Activated CD8-positive, alpha-beta memory T cell treated with anti-CD3 and anti-CD28 coated beads for 1 hour (primary cell): ENCODE measurements at places on chromosomes 2 and 18.

- no peak for DNase-seq
Observed at GRCh38 chr2:127685410-127686080, 10.2 kb upstream of the LIMS2 start.

GRCh38 chr2:189175869-189176433 lies 3.6 kb downstream of the COL5A2 start:
- no peak for DNase-seq

DNA sequence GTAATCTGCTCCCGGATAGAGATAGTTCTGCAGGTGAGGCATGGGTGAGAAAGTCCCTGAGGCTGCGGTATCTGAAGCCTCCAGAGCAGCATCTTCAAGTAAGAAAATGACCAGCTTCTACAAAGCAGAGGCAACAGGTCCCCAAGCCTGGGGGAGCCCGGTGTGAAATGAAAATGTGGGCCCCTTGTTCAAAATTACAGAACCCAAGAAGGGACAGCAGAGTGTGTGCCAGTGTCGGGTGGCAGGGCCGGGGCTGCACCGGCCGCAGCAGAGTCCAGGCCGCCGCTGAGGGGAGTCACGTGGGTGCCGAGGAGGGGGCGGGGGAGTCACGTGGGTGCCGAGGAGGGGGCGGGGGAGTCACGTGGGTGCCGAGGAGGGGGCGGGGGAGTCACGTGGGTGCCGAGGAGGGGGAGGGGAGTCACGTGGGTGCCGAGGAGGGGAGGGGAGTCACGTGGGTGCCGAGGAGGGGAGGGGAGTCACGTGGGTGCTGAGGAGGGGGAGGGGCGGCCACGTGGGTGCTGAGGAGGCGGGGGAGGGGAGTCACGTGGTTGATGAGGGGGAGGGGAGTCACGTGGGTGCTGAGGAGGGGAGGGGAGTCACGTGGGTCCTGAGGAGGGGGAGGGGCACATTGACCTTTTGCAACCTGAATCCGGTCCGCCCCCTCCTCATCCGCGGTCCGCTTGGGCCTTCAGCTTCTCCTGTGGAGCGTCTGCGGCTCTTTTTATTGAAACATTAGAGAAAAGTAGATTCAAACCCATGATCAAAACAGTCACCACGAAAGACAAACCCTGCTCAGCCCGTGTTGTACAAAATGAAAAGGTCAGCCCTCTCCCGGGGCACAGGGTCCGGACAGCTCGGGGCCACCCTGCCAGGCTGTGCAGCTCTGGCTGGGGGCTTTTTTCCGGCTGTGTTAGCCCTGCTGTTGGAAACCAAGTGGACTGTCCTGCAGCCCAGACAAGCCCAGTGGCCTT lies 10.4 kb downstream of the COLEC11 start:
- no peak for DNase-seq

GRCh38 chr2:166240387-166241313 lies 112.8 kb upstream of the SCN1A start:
- DNase-seq: no peak

DNA sequence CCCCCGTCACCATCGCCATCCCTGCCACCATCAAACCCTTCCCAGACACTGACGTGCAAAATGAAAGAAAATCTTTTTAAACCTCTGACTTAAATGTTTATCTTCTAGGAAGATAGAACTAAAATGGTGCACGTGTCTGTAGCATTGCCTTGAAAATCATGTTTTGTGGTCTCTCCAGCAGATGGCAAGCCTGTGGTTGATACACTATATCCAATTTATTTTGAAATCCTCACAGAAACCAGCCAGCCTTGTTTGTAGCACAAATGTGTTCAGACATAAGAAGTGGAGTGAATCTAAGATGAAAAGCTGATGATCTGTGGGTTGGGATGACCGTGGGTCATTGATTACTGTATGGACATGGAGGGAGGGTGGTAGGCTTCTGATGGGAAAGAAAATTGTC lies 436.2 kb upstream of the SMIM21 start:
- DNase-seq: no peak

GRCh38 chr2:118340103-118340502 lies 251.8 kb downstream of the INSIG2 start:
- DNase-seq: no peak

DNA sequence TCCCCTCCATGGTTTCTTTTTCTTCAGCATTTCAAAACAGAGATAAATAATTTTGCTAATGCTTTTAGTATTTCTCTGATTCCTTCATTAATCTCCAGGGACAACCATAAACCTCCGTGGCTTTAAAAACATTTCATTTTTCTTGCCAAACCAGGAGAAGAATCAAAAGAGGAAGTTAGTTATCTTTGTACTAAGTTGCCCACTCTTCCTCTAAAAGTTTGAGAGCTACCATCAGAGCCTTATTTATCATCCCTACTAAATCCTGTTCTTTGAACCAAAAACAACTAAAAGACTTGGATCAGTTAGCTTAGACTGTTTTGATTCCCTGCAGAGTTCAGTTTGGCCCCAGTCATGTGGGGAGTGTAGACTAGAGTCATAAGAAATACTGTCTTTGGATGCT lies 208.4 kb downstream of the SETBP1 start:
- DNase-seq: no peak

DNA sequence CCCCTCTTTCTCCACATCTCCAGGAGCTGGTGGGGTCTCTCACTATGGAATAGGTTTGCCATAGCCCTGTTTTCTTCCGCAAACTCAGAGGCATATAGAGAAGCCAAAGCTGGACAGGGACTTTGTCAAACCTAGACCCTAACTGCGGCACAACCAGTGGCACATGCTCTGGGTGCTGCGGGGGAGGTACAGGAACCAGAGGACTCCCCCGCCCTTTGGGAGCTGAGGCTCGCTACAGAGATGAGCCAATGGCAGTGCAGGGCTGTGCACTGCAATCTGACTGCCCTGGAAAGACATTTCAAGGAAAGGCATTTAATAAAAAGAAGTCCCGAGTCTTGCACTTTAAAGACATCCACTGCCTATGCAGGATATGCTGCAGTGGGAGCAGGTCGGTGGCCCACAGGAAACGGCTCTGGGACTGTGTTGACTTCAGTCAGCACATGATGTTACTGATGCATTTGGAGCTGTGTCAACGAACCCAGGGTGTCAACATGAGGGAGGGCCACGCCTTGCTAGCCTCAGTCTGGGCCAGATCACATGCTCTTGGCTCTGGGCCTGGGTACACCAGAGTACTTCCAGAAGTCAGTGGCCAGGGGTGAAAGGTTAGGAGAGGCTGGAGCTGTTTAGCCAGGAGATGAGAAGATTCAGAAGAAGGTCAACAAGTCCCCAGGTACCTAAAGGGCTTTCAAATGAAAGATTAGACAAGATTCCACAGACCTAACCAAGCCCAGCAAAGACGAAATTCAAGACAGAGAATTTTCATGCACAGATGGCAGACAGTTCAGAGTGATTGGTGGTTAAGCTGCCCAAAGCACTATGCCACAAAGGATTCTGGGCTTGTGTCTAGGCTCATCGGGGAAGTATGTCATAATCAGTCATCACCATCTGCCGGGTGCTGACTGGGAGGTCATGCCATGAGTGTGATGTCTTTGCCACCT lies 8.2 kb downstream of the SLC35F6 start:
- DNase-seq: no peak

- DNase-seq: no peak
Observed at GRCh38 chr2:33104052-33104623, 157.4 kb downstream of the LTBP1 start.

GRCh38 chr2:206556357-206556949 lies 85.8 kb upstream of the FAM237A start:
- DNase-seq: no peak

DNA sequence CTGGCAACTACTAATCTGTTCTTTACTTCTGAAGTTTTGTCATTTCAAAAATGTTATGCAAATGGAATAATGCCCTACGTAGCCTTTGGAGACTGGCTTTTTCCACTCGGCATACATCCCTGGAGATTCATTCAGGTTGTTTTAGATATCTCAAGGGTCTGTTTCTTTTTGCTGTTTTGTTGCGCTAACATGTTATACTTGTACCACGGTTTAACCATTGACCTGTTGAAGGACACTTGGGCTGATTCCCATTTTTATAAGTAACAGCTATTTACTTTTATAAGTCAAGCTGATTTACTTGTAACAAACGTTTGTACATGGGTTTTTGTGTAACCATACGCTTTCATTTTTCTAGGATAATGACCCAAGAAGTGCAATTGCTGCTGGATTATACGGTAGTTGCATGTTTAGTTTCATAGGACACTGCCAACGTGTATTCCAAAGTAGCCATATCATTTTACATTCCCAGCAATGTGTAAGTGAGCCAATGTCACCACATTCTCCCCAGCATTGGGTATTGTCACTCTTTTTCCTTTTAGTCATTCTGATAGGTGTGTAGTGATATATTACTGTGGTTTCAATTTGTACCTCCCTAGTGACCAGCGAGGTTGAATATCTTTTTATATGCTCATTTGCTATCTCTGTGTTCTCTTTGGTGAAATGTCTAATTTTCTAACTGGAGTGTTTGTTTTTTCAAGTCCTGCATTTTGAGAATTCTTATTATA lies 36.5 kb upstream of the STAT4 start:
- DNase-seq: no peak

DNA sequence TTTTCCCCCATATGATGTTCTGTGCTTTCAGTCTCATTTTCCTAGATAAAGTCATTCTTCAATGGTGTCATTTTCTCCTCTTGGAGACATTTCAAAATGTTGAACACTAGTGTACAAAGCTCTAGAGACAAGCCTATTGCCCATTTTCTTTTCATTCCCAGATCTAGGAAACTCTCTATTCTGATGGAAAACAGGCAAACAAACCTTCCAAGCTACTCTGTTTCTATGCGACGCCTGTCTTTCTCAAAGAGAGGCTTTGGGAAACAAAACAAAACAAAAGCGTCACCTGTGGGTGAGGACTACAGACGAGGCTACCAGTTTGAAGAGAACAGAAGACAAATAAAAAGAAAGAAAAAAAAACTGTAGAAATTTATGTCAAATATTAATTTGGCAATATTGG lies 311.0 kb downstream of the CBLN2 start:
- DNase-seq: no peak
